ENCODE measurements at places on chromosomes 13 and 19. TPM values are rescaled to one million over a fixed set of nuclear protein-coding genes. Genes with fewer than 3 reads are reported as not detected.

FARP1 gene
- 36.2 TPM for total RNA-seq

- peak; percentile 93 for DNase-seq
Observed at GRCh38 chr19:9406798-9407352, 28.5 kb downstream of the ZNF266 start.

DNA sequence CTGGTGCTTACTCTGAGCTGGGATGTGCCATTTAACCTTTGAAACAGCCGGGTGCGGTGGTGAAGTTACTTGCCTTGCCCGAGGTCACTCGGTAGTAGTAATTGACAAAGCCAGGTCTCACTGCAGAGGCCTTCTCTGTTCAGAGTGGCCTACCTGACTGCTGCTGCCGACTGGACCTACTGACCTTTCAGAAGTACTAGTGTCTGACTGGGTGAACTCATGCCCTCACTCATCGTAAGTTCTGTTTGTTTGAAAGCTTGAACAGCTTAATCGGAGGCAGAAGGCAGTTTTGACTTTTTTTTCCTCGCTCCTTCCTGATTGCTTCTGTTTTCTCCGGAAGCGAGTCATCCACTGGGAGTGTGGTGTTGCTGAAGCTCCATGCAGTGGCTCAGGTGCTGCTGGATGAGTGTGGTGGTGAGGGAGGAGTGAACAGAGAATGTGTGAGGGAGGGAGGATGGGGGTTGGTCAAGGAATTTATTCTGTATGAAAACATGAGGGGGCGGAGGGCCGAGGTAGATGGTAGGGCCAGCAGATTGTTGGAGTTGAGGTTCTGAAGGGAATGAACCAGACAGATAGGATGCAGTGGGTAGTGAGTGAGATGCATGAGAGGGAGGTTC is 2.7 kb downstream of the SPINT2 start:
- DNase-seq: peak; percentile 94

GAMT gene
- 25.0 TPM for total RNA-seq

CBY2 gene
- not detected for total RNA-seq

GRCh38 chr13:108322206-108322824 is 52.8 kb downstream of the TNFSF13B start:
- peak; percentile 30 for DNase-seq

DNA sequence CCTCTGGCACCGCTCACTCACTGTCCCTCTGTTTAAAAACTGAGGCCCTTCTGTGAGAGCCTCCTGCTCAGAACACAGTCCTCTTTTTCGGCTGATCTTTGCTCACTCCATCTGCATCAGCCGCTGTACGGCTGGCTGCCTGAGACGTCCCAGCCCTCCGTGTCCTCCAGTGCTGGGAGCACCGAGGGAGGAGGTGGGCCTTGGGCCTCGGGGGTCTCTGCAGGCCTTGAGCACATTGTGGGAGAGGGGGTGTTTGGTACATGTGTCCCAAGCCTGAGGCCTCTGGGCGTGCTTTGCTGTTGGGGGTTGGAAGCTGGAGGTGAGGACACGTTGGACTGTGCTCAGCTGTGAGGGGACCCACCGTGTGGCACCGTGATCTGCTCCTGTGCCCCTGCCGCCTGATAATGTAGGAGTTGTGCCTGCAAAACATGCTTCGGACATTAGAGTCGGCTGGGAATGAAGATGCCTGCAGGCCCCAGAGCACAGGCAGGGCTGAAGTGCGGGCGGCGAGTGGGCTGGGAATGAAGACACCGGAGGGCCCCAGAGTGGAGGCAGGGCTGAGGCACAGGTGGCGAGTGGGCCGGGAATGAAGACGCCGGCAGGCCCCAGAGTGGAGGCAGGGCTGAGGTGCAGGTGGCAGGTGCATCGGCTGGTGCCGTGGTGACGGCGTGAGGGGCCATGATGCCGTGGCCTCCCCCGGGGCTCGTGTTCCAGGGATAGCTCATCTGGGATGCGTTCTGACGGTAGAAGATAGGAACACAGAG is 30.6 kb downstream of the MCF2L start:
- DNase-seq: no peak

DNA sequence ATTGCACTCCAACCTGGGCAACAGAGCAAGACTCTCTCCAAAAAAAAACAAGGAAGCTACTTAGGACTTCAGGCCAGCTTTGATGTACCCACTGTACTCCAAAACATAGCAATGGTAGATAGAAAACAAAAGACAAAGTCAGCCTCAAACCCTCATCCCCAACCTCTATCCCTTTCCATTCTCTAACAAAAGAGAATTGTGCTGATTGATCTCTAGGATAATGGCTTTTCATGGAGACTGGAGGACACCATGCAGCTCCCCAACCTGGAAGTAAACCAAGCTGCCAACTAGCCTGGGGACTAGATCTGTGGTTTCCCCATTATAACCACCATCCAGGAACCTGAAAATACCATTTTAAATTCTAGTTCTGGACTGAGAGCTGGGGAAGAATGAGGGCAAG is 4.3 kb upstream of the ZDHHC20 start:
- DNase-seq: no peak

- no peak for DNase-seq
Observed at GRCh38 chr19:5354403-5354802, 13.8 kb upstream of the PTPRS start.

DNA sequence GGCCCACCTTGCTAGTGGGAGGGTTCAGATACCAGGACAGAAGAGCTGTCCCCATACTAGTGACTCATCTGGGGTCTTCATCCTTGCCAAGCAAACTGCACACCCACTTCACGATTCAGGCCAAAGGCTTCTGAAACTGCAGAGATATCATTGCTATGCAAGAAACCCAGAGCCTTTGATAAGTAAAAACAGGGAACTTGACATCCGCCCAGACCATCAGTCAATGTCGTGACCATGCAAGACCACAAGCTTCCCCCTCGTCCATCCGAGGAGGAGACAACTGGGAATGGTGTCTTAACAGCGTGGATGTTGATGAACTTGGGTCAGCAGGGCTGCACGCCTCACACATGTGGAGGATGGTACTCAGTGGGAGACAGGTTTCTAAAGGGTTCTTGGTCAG is 58.0 kb downstream of the ABCC4 start:
- DNase-seq: no peak

DNA sequence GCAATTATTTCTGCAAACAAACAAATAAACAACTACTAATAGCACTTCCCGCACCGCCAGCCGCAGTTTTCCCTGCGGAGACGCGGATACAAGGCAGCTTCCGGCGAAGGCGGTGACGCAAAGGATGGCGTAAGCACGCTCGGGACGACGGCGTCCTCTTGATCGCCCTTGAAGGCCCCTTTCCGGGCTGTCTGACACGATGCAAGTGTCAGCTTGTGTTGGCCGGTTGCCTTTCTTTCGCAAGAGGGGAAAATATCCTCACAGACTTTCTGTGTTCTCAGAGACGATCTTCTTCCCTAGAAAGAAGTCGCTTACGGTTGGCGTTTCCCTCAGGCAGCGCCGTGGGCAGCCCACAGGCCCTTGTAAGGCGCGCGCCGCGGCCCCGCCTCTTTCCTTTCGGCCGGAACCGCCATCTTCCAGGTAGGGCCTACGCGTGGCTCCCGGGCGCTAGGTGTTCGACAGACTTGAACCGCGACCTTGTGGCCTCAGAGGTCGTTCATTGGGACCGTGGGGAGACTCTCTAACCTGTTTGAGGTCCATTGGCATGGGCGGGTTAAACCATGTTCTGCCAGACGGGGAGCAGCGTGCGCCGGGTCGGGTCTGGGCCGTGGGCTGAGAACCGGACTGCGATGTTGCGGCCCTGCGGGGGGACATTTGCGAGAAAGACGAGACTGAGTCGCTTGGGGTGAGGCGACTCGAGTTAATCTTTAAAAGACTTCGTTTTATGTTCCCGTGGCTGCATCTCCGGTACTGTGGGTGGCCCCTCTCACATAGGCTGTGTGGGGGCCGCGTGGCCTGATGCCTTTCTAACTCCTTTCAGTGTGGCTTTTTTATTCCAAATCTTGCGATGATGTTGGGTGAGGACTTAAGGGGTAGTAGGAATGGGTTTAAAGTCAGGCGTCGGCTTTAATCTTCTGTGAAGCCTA is at the start of gene RPL21:
Gene RPL21 (plus strand): TSS at position 393 of the 926 bp plus-strand sequence. CDS start 2,219 bp downstream, outside the sequence.
- peak; percentile 95 for DNase-seq

GRCh38 chr13:19860884-19861655 is 2.4 kb downstream of the ZMYM5 start:
- DNase-seq: peak; percentile 83

ATP4B gene
- total RNA-seq: not detected

STOML3 gene
- total RNA-seq: not detected

MAMSTR gene
- 0.36 TPM for total RNA-seq

GRCh38 chr13:74921326-74921725 is 560.6 kb downstream of the TBC1D4 start:
- no peak for DNase-seq

DNA sequence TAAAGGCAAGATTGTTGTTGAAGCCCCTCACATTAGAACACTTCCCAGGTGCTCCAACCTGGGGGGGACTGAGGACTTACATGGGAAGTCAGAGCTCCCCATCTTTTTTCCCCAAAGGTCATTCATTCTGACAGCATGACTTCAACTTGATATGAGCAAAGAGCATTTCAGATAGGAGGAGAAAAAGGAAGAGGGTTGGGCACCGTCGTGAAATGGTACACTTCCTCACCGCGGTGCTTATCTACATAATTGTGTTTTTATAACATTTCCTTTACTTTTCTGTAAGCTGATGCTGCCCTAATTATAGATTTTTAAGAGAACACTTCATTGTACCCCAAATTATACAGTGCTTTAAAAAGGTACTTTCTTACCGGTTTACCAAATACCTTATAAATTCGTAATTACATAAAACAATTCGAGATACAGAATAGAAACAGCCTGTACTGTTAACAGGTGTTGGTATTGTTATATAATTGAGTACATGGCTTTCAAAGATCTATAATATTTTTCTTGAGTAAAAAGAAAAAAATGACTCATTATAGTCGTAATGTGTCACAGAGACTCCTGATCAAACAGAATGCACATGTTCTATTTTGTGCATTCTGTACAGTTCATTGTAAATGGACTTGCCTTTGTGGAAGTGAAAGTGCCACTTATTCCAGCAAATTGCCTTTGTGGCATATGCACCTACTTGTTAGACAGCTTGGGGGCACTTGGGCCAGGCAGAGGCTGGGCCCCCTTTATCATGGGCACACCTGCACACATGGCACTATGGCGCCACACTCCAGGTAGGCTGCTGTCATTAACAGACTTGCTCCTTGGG is 81.8 kb downstream of the GGACT start:
- DNase-seq: no peak

Measured in osteoblast (primary cell).